ENCODE measurements at places on chromosomes 2 and 18.

DNA sequence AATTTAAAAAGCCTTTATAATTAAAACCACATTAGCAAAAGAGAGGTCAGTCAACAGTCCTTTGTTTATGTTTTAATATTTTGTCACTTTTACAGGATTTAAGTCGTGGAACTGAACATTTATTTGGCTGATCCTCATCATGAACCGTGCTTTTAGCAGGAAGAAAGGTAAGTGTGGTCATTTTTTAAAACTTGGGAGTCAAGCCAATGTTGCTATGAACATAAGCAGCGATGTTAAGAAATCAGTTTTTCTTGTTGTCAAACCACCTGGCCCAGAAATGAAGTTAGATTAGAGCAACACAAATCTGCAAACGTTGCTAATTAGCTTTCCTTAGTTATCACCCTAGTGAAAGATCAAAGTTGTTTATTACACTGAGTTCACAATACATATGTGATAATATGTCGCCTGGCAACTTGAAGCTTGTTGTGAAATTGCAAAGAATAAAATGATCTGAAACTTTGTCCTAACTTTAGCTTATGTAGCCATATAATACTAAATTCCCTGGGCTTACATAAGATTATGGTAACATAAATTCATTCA lies 186.0 kb downstream of the GULP1 start:
- no peak for DNase-seq

GRCh38 chr2:179581605-179582004 lies 279.8 kb downstream of the ZNF385B start:
- no peak for DNase-seq

DNA sequence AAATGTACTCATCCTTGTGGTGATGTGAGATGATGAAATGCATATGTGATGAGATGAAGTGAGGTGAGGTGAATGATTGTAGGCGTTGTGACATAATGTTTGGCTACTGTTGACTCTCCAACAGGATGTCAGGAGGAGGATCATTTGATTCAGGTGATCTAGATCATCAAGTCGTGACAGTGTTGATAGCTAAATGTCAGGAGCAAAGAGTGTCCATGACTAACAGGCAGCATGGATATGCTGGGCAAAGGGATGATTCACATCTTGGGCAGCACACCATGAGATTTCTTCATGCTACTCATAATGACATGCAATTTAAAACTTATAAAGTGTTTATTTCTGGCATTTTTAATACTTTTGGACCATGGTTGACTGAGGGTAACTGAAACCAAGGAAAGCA lies 40.2 kb upstream of the UBXN4 start:
- DNase-seq = no peak

GRCh38 chr18:36035253-36035652 lies 32.1 kb downstream of the RPRD1A start:
- peak; percentile 95 for DNase-seq

GRCh38 chr2:43269074-43269572 lies 42.7 kb upstream of the ZFP36L2 start:
- DNase-seq = peak; percentile 15

DNA sequence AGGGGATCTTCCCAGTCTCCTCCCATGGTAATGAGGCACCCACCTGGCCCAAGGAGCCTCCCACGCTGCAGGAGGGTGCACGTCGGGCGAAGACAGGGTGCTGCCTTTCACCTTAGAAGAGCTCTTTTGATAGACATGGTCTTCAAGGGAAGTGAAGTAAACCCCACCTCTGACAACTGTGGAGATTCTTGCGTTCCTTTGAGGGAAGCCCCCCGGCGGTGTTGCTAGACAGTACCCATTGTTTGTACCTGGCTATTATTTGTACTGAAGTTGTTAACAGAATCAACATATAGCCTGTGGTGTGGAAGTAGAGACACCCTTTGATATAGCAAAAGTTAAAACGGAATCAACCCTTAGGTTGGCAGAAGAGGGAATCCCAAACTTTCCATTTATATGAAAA lies 648.0 kb downstream of the GALR1 start:
- no peak for DNase-seq

DNA sequence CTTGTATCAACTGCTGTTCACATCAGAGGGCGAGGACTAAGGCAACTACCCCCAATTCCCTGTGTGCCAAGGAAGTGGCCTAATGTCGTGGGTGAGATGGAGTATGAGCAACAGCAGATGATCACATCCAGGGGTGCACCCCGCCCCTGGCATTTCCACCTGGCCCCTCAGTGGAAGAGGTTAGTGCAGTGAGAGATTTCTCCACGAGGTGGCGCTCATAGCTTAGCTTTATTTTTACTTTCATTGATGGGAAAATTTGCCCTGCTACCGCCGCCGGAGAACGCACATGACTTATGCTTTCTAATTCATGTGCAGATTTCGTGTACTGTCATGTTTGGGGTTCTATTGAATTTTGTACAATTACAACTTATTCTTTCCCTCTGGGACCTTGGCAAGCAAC lies 470.6 kb upstream of the MEX3C start:
- DNase-seq = no peak

DNA sequence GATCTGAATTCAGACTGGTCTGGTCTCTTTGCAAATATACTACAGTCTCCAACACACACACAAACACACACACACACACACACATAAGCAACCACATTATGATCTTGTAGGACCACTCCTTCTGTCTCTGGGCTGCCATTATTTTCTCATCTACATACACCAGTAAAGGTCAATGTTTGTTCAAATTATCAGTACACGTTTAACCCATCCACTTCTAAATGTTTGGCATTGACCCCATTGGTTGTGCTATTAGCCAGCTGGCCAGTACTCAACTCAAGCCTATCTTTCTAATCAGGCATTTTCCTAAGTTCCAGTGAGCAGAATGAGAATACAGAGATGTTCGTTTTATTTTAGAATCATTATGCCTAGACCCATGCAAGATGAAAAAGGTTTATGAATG lies 186.4 kb downstream of the CNTNAP5 start:
- DNase-seq = no peak

- DNase-seq = no peak
Observed at GRCh38 chr18:7908681-7909299, 341.7 kb downstream of the PTPRM start.

DNA sequence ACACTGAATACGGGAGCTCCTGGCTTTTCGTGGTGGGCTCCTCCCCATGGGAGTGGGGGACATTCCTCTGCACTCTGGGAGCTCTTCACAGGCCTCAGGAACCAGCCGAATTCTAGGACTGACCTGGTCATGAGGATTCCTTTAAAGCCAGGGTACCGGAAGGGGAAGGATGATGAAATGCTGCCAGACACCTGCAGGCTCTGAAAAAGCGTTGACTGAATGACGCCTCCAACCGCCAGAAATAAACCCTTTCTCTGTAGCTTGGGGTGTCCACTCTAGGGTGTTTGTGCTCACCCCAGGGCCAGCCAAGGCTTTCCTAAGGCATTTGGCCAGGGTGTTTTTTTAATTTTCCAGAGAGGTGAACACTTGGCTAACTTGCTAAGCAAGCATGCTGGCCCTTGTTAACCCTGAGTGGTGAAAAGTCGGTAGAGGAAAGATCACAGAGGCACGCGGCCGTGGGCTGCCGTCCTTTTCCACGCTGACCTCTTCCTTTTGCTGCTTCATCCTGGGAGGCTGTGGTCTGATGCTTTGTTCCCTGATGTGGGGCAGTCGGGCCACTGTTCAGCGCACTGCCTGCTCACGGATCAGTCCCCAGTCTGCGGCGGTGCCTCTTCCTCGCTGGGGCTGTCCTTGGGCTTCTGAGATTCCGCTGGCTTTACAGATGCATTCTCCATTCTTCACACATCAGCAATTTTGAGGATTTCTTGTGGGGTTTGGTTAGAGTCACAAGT lies 32.0 kb downstream of the IMPA2 start:
- no peak for DNase-seq

GRCh38 chr2:129816813-129817574 lies 162.5 kb upstream of the RAB6C start:
- DNase-seq = no peak

- no peak for DNase-seq
Observed at GRCh38 chr18:58012356-58012755, 31.7 kb upstream of the NEDD4L start.

GRCh38 chr18:59459369-59460071 lies 100.5 kb upstream of the LMAN1 start:
- no peak for DNase-seq

DNA sequence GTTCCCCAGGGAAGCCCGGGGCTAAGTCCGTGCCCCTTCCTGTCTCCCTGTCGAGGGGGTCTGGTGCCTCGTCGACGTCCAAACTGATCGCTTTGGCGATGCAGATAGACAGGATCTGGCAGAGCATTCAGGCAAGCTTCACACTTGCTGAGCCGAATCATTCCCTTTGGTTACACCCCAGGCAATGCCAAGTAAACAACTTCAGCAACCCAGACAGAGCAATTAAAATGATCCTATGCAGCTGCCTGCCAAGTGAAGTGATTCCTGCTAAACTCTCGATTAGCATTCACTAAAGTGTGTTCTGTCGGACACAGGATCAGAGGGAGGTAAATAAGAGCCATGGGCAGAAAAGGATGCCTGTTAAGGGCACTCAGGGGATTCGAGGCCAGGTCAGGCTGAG lies 108.2 kb upstream of the RAB12 start:
- peak; percentile 64 for DNase-seq

- DNase-seq = no peak
Observed at GRCh38 chr2:26185304-26185928, 12.5 kb downstream of the GAREM2 start.

DNA sequence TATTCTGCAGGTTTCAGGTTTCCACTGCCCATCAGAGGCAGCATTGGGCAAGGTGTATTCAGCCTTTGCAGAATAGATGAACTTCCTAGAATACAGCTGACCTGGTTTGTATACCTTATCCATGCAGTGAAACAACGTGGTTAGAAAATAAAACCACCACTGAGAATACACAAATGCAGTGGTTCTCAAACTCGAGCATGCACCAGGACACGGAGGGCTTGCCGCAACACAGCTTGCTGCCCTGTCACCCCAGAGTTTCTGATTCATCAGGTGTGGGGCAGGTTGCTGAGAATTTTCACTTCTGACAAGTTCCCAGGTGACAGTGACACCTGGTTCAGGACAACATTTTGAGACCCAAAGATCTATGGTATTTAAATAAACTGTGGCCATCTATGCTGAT lies 23.4 kb upstream of the C1D start:
- no peak for DNase-seq

GRCh38 chr2:217897091-217897715 lies 105.6 kb downstream of the TNS1 start:
- DNase-seq = no peak

GRCh38 chr2:209629597-209629996 lies 142.0 kb upstream of the UNC80 start:
- no peak for DNase-seq

GRCh38 chr18:34864836-34865497 lies 154.9 kb downstream of the DTNA start:
- no peak for DNase-seq

GRCh38 chr2:182186132-182186735 lies 200.6 kb downstream of the PPP1R1C start:
- DNase-seq = peak; percentile 11

DNA sequence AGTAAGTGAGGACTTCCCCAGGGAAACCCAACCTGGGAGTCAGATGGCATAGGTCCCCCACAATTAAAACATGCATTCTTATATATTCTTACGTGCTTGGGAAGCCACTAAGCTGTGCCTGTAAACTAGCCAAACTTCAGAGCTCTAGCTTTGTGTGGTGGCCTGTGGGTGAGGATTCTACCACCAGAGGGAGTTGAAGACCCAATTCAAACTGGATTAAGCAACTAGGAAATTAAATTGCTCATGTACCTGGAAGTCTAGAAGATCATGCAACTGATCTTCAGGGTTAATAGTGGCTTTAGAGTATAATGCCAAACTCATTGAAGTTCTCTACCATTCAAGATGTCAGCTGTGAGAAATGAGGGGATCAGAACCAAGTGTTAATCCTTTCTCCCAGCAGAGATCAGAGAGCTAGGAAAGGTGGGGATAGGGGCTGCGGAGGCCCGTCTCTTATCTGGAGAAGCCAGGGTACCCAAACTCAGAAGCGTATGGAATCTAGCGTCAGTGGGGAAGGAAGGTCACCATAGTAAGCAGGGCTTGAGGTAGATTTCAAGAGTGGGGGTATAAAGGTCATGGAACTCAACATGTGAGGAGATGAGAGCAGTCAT lies 53.2 kb upstream of the CCDC85A start:
- peak; percentile 45 for DNase-seq

GRCh38 chr2:27155069-27155520 lies 6.3 kb downstream of the TCF23 start:
- DNase-seq = no peak

DNA sequence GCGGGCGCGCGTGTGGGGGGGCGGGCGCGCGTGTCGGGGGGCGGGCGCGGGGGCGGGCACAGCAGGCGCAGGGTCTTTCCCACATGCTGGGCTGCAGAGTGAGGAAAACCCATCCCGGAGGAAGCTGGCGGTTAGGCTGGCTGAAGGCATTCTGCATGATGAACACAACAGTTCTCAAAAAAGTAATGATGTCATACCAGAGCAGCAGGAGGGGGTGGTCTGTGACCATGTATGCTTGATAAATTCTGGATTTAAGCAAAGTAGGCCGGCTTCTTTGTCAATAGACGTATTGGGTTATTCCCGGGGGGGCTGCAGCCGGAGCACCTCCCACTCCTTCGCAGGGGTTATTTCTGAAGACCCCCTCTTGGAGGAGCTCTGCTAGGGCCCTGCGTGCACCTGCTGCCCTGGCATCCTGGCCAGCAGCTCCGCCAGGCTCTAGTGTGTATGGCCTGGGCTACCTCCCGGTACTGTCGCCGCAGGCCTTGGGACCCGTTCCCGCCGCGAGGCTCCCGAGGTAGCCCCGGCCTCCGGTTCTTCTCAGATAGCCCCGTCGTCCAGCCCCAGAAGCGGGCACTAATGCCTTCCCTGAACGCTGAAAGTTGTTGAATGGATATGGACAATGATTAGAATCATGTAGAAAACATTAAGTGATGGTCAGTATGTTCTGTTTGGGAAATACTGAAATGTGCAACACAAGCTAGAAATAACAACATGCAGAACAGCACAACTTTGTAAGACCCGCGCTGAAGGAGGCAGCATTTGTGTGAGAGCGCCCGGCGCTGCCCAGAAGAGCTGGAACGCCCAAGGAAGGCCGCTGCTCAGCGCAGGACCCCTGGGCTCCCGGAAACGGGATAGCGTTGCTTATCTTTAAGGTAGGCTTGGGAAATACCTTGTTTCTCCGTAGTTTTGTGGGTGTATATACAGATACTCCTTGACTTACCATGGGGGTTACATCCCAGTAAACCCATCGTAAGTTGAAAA lies 101.4 kb upstream of the RAB6C start:
- DNase-seq = peak; percentile 34

DNA sequence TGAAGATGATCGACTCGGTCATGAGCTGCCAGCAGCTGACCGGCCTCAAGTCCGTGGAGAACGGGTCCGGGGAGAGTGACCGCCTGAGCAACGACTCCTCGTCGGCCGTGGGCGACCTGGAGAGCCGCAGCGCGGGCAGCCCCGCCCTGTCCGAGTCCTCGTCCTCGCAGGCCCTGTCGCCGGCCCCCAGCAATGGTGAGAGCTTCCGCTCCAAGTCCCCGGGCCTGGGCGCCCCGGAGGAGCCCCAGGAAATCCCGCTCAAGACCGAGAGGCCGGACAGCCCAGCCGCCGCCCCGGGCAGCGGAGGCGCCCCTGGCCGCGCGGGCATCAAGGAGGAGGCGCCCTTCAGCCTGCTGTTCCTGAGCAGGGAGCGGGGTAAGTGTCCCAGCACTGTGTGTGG lies 14.9 kb downstream of the SALL3 start:
- DNase-seq = no peak

All from DMS153 (cell line).